ENCODE measurements at places on chromosomes 12 and 14.

GRCh38 chr12:58000499-58000898 is 59.1 kb downstream of the ATP23 start:
- DNase-seq: no peak

DNA sequence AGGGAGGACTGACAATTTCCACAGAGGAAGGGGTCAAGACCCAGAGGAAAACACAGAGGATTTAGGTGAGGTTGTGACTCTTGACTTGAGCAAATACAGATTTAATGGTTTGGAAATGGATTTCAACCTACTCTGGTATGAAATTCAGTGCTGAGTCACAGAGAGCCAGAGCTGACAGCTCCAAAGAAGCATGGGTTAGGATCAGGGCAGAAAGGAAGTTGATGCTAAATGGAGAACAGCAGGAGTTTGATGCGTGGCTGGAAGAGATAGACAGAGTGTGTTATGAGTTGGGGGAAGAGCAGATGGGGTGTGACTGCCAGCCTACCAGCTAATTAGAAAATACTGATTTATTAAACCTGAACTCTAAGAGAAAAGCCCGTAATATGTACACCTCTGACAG is 272.6 kb downstream of the FOXG1 start:
- DNase-seq: no peak

- no peak for DNase-seq
Observed at GRCh38 chr12:114391088-114391487, 14.9 kb downstream of the TBX5 start.

GRCh38 chr12:80692114-80692513 is 15.3 kb upstream of the MYF6 start:
- DNase-seq: no peak

DNA sequence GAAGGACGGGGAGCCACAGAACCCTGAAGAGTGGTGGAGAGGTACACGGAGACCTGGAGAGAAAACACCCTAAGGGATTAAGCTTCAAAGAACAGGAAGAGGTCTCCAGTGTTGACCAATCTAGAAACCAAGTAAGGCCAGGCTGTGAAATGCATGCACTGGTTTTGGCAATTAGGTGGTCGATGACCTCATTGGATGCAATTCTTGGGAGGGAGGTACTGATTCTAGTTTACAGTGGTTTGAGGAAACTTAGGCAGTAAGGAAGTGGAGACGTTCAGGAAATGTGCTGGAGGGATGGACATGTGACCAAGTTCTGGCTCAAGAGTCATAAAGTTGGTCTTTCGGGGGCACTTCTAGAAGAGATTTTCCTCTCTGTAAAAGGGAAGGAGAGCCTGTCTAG is 91.3 kb upstream of the CEP83 start:
- DNase-seq: no peak

DNA sequence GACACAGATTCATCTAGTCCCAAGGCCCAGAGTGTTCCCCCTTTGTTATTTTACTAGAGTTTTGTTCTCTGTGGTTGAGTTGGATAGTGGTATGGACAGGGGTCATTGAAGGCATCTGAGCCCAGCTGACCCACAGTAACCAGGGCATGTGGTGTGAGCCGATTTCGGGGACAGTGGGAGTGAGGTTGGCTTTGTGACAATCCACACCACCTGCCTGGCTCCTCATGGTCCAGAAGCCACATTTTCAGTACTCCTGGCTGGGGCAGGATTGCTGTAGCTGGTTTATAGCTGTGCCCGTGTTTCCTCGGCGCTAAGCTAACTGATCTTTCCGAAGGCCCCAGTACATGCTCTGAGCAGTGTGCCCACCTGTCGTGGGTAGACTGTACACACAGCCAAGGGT is 116.0 kb downstream of the TSPAN9 start:
- no peak for DNase-seq

GRCh38 chr12:103627189-103627855 is 40.2 kb downstream of the STAB2 start:
- no peak for DNase-seq

- no peak for DNase-seq
Observed at GRCh38 chr14:105313381-105314286, 914 bp upstream of the PACS2 start.

DNA sequence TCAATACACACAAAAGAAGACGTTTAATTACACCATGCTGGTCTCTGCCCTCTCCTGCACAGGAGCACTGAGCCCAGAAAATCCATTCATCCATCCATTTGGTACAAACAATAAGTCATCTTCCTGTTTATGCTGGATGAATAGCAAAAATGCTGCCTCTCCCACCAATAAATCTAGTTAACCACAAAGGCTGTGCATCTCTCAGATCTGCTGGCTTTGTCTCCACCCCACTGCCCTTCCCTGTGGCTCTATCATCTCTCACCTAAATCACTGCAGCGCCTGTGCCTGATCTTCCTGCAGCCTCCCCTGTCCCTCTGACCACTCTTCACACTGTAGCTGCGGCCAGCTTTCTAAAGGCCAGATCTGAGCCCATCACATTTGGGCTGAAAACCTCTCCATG is 72.9 kb upstream of the DDX11 start:
- no peak for DNase-seq

DNA sequence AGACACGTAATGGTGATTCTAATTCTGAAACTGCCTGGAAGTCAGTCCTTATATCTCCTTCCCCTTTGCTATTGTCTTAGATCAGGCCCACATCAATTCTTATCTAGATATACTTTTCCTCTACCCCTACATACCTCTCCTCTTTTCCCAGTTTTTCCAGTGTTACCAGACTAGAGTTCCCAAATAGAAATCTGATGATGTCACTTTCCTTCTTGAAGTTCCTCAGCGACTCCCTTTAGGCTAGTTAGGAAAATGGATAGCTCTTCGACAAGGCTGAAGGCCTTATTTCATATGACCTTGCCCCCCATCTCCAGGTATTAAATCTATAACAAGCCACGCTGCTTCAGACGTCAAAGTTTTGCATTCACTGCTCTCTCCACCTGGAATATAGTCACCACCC is 201.1 kb upstream of the ATP2B1 start:
- DNase-seq: no peak

- DNase-seq: no peak
Observed at GRCh38 chr12:581321-581720, 81.9 kb downstream of the NINJ2 start.

- DNase-seq: no peak
Observed at GRCh38 chr12:93896427-93896826, 219.3 kb downstream of the CRADD start.

DNA sequence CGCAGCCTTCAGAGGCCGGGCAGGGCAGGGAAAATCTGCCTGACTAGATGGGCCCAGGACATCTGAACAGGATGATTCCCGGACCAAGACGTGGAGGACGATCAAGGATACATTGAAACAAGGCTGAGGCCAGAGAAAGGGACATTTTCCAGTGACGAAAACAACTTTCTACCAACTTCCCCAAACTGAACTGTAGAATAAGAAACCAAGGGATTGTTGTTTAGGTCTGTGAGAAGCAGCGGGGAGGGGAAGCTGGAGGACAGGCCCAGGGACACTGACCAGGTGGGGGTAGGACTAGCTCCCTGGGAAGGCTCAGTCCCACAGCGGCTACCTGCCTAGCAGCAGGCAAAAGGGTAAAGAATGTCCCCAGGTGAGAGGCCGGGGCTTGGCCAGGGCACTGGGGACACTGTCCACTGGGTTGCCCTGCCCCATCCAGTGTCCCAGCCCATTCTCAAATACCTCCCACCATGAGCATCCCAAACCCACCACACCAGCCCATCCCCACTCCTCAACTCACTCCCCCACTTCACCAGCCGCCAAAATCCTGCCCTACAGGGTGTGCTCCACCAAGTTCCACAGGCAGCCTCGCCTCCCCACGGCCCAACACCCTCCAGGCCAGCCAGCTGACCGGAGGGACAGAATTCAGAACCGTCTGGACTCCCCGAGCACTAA is 995 bp downstream of the TNFRSF1A start:
- DNase-seq: no peak

- no peak for DNase-seq
Observed at GRCh38 chr12:132765361-132765760, 3.7 kb upstream of the ANKLE2 start.

- DNase-seq: no peak
Observed at GRCh38 chr12:5923043-5923605, 21.9 kb downstream of the ANO2 start.

DNA sequence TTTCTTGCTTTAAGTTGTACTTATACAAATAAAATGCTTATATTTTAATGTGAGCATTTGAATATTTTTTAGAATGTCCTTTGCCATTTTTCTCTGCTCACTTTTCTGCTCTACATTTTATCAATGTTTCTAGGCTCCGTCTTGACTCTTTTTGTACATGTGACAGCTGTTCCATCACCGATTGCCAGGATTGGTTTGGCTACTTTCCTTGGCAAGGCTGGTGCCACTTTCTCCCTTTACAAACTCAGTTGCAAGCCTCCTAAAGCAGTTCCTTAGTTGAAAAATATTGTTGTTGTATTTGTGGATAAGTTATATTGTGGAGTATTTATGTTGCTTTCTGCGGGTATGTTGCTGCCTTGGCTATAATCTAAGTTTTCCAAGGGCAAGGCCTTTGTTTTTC is 63.4 kb downstream of the DACT1 start:
- no peak for DNase-seq

DNA sequence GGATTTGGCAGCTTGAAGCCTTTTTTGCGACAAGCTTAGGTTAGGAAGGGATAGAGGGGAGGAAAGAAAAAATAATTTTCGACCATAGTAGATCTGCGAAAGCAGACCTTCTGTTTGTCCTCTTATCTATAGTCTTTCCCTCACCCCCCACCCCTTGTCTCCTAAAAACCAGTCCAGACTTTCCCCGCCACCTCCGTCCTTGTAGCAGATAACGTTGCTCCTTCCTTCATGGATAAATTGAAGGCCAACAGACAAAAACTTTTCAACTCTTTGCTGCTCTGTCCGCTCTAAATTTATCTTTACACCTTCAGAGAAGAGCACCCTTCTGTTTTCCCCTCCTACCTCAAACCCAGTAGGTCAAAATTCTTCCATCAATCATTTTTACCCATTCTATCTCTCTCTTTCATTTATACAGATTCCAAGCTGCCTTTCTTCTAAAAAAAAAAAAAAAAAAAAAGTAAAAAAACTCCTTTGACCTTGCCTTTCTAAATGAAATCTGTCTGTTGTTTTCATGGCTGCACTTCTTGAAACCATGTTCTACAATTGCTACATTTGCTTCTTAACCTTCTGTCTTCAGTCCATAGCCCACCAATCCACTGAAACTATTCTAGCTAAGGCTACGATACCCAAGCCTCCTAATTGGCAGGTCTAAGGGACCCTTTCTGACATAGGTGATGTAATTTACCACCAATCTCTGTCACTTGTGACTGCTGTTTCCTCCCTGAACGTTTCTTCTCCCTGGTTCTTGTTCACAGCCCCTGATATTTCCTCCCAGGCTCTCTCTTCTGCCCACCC is 11.1 kb upstream of the NEMF start:
- DNase-seq: no peak

- no peak for DNase-seq
Observed at GRCh38 chr12:10189653-10190052, 10.8 kb downstream of the TMEM52B start.

DNA sequence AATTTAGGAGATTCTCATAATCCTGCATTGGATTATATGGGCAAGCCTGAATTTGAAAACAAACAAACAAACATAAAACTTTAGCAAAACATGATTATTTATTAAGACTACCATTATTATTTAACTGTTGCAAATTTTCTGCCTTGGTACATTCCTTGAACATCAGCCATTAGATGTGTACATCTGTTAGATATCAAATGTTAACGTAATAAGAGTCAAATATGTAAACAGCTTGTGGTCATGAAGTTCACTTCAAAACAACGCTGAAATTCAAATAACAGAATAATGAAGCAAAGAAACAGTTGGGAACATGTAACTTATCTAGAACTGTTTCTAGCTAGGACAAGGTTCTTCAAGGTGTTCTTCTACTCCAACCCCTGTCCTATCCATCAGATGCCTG is 14.3 kb upstream of the TMX1 start:
- DNase-seq: no peak

DNA sequence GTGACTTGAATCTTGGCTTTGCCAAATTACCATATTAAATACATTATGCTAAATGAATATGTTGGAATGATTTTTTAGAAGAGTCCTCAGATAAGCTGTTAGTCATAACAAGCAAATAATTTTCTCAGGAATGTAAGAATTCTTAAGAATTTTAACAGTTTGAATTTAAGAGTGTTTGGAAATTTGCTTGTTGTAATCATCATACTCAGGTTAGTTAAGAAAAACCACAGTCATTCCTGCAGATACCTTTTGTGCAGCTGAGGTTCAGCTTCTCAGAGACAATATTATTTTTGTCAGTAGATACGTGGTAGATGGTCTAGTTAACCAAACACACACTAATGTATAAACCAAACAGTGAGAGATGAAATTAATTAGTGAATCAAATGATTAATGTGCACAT is 8.9 kb downstream of the WNK1 start:
- DNase-seq: no peak

DNA sequence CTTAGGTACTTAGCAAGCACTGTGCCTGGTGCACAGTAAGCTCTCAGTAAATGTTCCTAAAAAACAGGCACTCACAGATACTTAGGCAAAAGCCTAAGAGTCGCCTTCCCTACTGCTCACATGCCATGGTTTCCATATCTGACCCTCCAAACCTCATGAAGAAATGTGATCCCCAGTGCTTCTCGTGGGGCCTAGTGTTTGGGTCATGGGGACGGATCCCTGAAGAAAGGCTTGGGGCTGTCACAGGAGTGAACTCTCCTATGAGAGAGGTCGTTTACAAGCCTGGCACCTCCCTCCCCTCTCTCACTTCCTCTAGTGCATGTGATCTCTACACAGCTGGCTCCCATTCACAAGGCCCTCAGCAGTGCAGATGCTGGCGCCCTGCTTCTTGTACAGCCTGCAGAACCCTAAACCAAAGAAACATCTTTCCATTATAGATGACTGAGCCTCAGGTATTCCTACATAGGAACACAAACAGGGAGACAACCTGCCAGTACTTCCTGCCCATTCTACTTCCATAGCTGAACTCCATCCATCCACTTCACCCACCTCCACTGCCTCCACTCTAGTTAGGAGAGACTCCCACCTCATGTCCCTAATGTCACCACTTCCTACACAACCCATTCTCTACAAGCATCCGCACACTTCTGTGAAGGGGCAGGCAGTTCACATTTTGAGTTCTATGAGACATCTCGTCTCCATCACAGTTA is 2.9 kb downstream of the SLC15A4 start:
- DNase-seq: no peak

- no peak for DNase-seq
Observed at GRCh38 chr12:122009741-122010140, 11.9 kb upstream of the BCL7A start.

GRCh38 chr12:55822228-55822627 is 4.4 kb downstream of the ORMDL2 start:
- no peak for DNase-seq

- no peak for DNase-seq
Observed at GRCh38 chr12:123358035-123358434, 6.6 kb downstream of the SBNO1 start.

DNA sequence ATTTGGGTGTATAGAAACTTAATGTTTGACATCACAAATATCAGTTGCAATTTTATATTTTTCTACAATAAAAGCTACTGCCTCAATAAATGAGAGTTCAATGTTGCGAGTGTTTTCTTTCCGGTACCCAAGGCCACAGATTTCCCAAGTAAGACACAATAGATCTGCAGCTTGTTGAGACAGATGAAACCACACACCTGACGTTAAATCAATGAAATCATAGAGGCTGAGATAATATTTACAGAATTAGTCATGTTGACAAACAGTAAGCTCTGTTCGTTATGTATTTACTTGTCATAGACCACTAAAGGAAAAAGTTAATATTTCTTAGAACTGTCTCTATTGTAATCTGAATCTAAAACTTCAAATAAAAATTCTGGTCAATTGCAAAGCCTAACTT is 49.2 kb upstream of the PTHLH start:
- no peak for DNase-seq
